ENCODE measurements at places on chromosomes 5 and 9.

GRCh38 chr5:135310328-135310989 lies 88.6 kb downstream of the MACROH2A1 start:
- no peak for DNase-seq

DNA sequence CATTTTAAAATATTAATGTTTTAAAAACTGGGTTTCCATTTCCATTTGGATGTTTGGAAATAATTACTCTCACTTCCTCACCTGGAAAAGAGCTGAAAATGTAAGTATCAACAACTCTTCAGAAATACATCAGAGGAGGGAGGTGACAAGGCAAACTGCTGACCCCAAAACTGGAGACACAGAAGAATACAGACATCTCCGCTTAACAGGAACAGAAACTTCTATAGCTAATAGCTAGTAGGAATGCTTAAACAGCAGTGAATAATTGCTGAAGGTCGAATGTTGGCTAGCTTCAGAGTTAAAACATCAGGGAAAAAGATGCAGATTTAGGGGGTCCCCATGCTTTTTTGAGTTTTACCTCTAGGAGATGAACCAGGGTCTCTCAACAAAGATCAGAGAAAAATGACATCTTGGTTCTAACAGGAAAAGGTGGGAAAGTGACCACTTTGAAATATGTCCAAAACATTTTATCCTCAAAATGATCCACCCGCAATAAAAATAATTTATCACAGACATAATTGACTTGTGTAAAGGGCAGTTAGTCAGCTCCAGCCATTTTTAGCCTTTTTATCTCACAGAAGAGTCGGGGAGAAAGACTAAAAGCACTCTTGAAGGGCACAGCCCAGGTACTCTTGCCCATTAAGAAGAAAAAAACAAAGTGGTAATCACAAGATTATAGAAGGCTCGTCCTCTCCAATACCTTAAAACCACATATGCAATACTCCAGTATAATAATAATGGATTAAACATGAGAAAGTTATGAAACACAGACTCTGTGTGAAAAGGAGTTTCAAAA lies 1474.9 kb downstream of the EFNA5 start:
- no peak for DNase-seq

GRCh38 chr9:35917261-35917660 lies 8.0 kb downstream of the SPAAR start:
- DNase-seq: no peak

DNA sequence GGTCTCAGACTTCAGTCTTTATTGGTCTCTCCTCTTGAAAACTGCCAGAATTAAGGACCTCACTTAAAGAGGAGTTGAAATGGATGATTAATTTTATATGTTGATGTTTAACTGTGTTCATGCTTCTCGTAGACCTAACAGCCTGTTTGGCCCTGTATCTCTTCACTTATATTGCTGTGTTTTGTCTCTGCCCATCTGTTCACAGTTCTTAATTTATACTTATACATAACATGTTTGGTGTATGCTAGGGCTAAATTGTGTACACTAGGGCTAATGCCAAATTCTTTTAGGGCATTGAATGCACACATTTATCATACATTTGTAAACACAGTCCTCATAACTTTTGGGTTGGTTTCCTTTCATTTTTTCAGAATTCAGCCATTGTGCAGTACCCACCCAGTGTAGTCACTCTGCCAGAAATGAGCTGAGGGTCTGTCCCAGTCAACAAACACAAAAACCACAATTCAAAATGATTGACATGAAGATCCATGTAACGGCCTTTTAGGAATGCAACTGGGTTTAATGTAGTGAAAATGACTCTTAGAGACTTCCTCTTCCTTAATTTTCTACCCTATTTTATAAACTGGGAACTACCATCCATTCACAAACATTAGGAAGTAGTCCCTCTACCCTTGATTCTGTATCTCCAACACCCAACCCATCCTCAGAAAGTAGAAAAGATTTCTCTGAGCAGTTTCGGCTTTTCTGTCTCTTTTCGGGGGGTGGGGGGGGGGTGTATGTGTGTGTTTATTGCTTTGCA lies 668.8 kb upstream of the KLF4 start:
- no peak for DNase-seq

DNA sequence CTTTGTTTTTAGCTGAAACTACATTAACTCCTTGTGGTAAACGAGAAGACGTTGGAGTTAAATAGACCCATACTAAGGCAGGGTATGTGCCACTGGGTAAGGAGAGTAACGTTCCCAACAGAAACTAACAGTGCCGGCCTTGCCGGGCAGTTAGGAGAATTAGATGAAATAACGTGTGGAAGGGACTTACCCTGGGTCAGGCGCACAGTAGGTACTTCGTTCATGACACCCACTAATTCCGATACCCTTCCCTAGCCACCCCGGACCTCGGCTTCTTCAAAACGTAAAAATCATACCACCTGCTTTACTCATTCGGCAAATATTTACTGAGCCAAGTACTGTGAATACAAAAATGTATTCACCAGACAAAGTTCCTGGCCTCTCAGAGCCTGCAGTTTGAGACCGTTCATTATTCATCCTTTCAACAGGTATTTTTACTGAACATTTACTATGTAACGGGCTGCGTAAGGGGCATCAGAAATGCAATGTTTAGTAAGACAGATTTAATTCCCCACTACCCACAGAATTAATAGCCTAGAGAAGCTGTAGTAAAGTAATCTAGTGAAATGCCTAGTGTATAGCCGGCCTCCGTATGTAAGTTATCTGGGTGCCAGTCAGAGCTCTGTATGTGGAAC lies 3.2 kb upstream of the SMIM23 start:
- DNase-seq: no peak

DNA sequence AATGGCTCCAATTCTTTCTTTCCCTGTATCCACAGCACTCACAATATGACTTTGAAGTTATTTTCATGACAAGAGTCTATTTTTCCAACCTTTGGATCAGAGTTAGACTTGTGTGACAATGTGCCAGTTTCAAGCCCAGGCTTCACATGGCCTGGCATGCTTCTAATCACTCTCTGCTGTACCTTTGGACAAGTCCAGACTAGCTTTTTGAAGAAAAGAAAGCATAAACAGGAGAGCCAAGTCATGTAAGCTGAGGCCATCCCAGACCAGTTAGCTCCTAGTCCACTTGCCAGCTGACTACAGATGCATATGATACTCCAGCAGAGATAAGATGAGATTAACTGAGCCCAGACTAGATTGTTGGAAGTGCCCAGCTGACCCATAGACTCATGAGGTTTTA lies 513.6 kb upstream of the C9orf72 start:
- DNase-seq: no peak

GRCh38 chr5:93909356-93909755 lies 168.0 kb upstream of the POU5F2 start:
- DNase-seq: no peak

DNA sequence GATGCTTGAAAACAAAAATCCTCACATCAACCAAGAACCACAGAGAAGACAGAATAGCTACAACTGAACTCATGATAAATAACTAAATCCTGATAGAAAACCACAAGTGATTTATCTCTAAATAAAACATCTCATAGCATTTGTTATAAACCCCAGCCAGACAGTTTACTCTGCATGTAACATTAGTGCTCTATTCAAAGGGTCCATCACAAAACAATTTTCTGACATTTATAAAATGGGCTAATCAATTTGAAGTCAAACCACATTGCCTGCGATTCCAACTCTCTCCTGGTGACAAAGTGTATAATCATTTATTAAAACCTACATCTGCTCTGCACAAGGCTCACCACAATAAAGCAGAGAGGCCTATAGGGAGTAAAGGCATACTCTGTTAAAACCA lies 49.8 kb downstream of the UIMC1 start:
- DNase-seq: no peak

DNA sequence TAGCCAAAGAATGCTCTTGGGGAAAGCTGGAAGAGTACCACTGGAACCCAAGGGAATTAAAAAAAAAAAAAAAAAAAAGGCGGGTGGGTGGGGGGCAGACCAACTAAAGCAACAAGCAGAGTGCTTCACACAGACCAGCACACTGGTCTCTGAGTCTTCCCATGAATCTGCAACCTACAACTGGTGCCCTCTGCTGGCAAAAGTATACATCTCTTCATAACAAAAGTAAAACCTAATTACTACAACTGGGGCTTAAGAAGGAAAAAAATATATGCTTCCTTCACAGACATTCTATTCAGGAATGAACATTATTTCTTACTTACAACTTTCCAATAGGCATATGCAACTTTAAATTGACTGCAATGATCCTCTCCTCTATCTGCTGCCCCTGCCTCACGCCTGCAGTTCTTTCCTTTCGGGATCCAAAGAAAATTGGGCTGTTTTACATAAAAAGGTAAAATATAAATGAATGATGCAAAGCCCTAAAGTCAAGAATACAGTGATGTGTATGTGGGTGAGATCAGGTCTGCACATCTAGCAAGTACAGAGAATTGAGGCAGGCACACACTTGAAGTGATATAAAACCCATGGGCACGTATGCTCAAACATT lies 7.2 kb upstream of the KLHL3 start:
- peak; percentile 47 for DNase-seq

DNA sequence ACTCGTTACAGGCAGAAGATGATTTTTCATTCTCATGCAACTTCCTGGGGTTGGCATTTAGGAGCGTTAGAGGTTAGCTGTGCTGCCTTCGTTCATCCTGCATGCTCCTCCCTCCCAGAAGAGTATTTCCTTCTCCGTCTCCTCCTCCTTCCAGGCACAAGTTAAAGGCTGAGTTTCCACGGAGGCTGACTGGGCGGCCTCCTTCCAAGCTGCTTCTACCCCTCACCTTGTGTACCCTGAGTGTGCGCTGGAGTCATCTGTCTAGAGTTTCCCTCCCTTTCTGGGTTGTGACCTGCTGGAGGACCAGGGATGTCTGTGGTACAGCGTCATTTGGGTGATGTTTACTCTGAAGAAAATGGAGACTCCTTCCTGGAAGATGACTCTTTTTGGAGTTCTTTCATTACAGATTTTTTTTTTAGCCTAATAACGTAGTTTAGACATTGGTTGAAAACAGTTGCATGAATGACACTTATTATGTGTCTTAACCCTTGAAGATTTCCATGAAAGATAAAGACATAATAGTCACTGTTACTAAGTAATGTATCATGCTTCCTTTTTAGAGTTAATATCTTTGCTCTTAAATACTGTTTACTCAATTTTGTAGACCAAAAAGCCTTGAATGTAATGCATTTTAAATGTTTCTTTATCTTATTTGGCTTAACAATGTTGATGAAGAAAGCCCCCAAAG lies 146.9 kb downstream of the TENT4A start:
- DNase-seq: no peak
